ENCODE measurements at places on chromosomes 12 and 14.

GRCh38 chr12:119399301-119399700 is 64.8 kb downstream of the CCDC60 start:
- DNase-seq = no peak

DNA sequence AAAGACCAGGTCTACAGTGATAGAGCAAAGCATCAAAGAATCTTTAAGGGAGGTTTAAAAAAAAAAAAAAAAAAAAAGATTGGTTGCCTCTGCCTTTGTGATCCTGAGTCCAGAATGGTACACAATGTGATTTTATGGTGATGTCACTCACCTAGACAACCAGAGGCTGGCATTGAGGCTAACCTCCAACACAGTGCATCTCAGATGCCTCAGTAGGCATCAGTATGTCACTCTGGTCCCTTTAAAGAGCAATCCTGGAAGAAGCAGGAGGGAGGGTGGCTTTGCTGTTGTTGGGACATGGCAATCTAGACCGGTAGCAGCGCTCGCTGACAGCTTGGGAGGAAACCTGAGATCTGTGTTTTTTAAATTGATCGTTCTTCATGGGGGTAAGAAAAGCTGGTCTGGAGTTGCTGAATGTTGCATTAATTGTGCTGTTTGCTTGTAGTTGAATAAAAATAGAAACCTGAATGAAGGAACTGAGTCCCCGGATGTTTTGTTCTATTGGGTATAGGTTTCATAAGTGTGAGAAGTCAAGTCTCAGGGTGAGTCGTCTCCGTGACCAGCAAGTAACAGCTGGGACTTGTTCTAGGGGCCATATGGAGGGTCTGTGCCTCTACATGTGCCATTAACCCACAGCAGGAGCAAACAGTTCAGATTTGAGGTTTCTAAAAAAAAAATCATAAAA is 9.3 kb downstream of the PEBP1 start:
- no peak for DNase-seq

- no peak for DNase-seq
Observed at GRCh38 chr12:85657836-85658630, 178.2 kb downstream of the RASSF9 start.

- DNase-seq = no peak
Observed at GRCh38 chr12:47882781-47883546, 21.8 kb downstream of the VDR start.

DNA sequence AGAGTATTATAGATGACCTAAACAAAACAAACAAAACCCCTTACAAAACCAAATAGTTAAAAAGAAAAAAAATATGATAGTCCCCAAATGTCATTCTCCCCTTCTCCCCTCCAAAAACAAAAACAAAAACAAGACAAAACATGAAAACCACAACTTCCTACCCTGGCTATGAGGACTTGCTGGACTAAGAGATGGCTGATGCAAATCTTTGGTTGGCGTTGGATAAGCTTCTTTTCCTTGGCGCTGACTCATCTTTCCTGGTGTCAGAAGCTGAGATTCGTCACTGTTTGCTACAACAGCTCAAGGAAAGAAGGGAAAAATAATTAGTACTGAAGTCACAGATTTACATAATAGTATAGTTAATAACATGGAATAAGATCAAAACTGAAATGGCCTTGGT is 102.5 kb upstream of the BBS10 start:
- no peak for DNase-seq

GRCh38 chr14:83899706-83900105 is 1630.2 kb upstream of the FLRT2 start:
- no peak for DNase-seq

DNA sequence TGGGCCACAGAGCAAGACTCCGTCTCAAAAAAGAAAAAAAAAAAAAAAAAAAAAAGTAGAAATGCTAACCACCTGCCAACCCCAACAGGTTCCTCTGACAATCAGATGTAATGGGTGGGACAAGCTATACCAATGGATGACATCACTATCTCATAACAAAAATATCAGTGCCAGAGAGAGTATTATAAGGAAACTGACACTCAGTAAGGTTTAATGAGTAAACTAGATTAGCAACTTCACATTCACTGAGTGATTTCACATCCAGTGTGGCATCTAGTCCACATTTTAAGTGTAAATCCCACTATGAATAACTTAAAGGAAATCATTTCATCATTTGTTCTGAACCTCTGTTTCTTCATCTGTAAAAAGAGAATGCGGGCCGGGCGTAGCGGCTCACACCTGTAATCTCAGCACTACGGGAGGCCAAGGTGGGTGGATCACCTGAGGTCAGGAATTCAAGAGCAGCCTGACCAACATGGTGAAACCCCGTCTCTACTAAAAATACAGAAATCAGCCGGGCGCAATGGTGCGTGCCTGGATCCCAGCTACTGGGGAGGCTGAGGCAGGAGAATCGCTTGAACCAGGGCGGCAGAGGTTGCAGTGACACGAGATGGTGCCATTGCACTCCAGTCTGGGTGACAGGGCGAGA is 1.8 kb downstream of the SART3 start:
- DNase-seq = no peak

GRCh38 chr14:105534586-105534985 is 8.2 kb downstream of the TMEM121 start:
- no peak for DNase-seq

- DNase-seq = no peak
Observed at GRCh38 chr12:104263580-104264358, 39.8 kb upstream of the EID3 start.

GRCh38 chr14:105849933-105850626 is 323.7 kb downstream of the TMEM121 start:
- DNase-seq = no peak

- no peak for DNase-seq
Observed at GRCh38 chr12:74722709-74723108, 185.1 kb downstream of the ATXN7L3B start.

GRCh38 chr14:95185767-95186392 is 28.6 kb upstream of the DICER1 start:
- DNase-seq = no peak

- no peak for DNase-seq
Observed at GRCh38 chr12:103688376-103689063, 101.4 kb downstream of the STAB2 start.

DNA sequence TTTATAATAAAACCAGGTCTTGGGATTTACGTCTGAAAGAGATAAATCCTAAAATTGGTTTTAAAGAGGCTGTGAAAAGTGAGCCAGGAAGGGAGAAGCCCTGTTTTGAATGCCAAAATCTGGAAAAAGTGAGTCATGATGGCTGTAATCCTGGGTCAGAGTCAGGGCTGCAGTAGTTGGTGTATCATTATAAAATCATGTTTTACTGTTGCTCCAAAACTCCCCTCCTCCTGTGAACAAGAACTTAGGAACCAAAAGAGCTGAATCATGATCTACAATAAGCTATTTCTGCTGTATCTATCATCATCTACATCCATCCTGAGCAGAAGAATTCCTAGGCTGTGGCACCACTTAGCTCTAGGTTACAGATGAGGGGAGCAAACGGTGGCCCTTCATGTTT is 79.3 kb downstream of the LMO3 start:
- no peak for DNase-seq

DNA sequence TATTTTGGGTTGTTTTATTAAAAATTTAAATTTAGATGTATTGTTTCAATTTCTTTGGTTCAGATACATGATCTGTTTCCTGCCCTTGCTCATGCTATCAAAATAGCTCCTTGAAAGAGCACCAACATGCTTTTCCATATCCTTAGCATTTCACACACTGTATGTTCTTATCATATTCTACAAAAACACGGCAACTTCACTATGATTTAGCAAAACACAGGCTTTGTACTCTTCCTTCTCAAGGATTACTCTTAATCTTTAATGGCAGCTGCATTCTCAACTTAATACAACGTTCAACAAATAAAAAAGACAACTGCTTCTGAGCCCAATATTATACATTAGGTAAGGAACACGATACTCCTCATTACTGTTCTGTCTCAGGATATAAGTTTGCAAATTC is 2.9 kb upstream of the GLRX5 start:
- DNase-seq = no peak

- DNase-seq = no peak
Observed at GRCh38 chr14:84546236-84546635, 983.7 kb upstream of the FLRT2 start.

- no peak for DNase-seq
Observed at GRCh38 chr12:20716985-20717384, 21.9 kb downstream of the SLCO1C1 start.

- no peak for DNase-seq
Observed at GRCh38 chr14:85482552-85482951, 47.4 kb upstream of the FLRT2 start.

GRCh38 chr14:105283028-105283427 is 17.8 kb downstream of the BRF1 start:
- no peak for DNase-seq

DNA sequence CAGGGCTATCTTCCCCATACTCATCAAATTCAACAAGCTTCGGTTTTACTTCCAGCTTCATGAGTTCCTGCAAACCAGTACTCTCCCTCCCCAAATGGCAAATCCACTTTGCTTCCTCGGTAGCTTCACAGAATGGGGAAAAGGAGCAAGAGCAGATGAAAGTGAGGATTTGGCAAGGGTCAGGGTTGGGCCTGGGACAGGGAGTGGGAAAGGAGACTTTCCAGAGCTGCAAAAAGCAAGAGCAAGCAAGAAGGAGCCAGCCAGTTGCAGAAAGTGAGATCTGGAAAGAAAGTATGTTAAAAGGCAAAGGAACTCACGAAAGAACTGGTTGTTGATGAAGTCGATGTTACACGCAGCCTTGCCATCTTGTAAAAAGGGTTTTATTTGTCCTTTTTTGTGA is 522.8 kb upstream of the TBX3 start:
- DNase-seq = no peak

- no peak for DNase-seq
Observed at GRCh38 chr12:119115296-119115905, 63.3 kb upstream of the HSPB8 start.

Data from type B pancreatic cell (in vitro differentiated cells).